ENCODE measurements at places on chromosomes 7 and 10.

- no peak for DNase-seq
Measured at GRCh38 chr10:67473850-67474633, 222.0 kb downstream of the CTNNA3 start.

DNA sequence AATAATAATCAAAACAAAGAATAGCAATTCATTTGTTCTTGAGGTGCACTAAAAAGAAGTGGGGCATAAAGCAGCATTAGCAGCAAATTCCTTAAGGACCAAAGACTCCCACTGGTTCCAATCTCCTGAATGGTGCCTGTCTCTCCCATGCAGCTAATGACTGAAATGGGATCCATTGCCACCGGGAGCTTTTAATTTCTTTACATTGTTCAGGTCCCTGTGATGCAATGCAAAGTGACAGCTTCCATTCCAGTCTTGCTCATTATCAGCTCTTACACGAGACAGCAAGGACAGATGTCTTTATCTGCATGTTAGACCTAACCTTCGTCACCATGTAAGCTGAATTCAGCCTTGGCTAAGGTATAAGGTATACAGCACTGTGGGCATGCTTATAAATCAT, 148.1 kb downstream of the POU6F2 start:
- peak; percentile 80 for DNase-seq

- DNase-seq: no peak
Measured at GRCh38 chr10:97475936-97476594, 22.2 kb downstream of the MMS19 start.

GRCh38 chr10:68566351-68566750, 6.2 kb downstream of the TET1 start:
- DNase-seq: no peak

DNA sequence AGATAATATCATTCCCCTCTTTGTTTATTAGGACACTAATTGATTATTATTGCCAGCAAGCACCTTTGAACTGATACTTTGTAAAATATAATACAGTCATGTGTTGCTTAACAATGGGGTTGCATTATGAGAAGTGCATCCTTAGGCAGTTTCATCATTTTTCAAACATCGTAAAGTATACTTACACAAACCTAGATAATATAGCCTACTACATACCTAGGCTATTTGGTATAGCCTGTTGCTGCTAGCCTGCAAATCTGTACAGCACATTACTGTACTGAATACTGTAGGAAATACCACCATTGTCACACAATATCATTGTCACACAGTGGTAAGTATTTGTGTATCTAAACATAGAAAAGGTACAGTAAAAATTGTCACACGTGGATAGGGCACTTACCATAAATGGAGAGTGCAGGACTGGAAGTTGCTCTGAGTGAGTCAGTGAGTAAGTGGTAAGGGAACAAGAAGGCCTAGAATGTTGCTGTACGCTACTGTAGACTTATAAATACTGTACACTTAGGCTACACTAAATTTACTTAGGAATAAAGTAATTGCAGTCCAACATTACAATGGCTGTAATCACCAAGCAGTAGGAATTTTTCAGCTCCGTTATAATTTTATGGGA, 70.7 kb downstream of the LCOR start:
- DNase-seq: no peak

DNA sequence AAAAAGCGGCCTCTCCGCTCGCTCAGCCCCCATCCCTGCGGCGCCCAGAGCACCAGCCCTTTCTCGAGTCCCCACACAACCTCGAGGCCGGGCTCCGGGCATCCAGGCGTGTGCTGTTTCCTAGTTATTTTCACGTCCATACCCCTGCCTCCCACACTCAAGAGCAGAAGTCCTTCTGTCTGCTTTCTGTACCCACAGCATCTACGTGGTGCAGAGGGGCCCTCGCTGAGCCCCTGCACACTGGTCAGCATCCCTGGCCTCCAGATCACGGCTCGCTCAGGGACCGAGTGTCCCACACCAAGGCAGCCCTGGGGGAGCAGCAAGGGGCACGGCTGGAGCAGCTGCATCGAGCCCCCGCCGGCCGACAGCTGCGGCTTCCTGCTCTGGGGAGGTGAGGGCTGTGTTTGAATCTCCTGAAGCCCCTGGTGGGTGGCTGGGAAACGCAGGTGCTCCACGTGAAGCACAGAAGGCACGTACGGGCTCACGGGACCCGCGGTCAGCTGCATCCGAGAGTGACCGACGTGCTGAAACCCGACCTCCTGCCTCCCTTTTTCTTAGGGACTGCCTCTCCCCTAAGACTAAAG, 333.1 kb downstream of the DNAJB6 start:
- DNase-seq: peak; percentile 18

DNA sequence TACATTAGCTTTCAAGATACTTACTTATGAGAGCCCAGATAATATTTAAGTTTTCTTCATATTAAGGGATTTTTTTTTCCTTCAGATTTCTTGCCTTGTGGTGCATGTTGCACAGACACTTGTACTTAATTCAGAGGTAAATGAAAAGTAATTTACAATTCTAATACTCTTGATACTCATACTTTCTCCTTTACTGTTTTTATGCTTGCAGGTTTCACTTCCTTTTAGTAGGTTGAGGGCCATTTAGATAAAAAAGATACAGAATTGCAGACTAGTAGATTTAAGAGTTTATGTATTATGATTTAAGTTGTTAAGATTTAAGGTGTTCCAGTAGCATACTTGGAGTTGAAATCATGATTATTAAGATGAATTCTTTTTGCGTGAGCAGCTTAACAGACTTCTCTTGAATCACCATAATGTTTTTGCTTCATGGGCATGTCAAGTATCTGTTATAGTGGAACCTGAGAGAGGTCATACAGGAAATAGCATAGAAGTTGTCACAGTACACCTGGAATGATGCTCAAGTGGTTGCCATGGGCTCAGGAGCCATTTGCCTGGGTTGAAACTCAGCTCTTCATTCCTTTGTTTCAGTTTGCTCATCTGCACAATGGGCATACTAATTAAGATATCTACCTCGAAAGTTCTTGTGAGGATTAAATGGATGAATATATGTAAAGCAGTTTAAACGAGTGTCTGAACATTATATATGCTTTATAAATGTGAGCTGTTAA, 174.8 kb upstream of the PRPS1L1 start:
- DNase-seq: no peak

GRCh38 chr10:104080762-104081161, 4.9 kb downstream of the COL17A1 start:
- DNase-seq: peak; percentile 47

Data from neuronal stem cell (in vitro differentiated cells).